Stimulated activated CD4-positive, alpha-beta T cell treated with anti-CD3 and anti-CD28 coated beads, Interleukin-15, amount 100 ng/mL, for 24 hours (primary cell): ENCODE measurements at places on chromosomes 3 and 15.

DNA sequence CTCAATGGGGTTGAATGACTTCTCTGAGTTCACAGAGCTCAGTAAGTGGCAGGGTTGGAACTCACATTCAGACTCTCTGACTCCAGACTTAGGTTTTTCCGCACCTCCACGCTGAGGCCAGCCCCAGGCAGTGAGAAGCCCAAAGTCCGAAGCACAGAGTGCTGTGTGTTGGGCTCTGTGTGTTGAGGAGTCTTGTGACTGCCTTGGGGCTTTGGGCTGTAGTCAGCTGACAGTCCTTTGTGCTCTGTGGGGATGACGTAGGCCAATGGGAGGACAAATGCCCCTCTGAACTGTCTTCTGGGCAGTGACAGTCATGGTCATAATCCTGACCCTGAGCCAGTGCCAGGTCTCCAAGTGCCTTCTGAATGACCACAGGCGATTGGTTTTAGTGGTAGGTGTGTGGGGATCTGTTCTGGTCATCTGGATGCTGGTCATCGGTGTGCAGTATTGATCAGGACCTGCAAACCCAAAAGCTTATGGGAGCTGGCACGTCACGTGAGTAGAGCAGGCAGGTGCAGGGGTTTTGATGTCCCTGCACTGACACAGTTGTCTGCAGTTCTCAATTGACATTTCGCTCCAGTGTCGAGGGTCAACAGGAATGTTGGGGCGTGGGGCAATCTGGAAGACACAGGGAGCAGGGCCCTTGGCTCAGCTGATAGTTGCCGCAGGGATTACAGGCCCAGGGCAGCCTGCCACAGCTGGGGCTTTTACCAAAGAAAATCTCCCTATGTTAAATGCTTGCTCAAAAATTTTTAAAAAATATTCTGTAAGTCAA, 45.3 kb downstream of the CAPN3 start:
- no peak for DNase-seq

DNA sequence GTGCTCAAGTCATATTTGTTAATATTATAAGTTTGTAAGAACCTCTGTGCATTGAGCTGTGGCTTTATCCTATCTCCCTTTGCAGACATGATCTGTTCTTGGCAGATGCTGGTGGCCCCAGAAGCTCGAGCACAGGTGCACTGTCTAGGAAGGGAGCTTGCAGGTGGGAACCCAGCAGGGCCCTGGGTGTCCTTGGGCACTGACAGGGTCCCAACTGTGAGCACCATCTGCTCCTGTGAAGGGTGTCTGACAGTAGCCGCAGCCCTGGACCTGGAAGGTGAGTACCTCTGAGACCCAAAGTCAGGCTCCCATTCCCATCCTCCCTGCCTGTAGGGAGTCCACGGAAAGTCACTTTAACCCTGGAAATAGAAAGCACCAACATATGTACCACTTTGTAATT, 2.4 kb upstream of the REC114 start:
- no peak for DNase-seq

GRCh38 chr15:78007964-78008886, 69.3 kb downstream of the TBC1D2B start:
- DNase-seq: no peak

DNA sequence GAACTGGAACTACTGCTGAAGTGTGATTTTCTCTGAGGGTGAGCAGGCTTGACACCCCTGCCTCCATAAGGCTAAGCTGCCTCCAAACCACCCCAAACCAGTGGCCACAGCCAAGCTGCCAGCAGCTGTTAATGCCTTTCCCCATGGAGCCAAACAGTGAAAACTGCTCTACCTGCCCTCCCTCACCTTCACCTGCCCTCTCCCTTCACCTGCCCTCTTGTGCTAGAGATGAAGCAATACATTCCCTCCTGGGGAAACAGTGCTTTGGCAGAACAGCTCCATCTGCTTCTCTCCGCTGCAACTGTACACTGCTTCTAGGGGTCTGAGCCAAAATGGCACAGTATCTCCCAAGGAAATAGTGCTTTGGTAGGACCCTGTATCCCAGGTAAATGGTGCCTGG, 374.1 kb downstream of the FHIT start:
- no peak for DNase-seq

GRCh38 chr15:61049028-61049427, 180.1 kb downstream of the RORA start:
- DNase-seq: no peak

GRCh38 chr3:160968761-160969160, 136.4 kb downstream of the B3GALNT1 start:
- DNase-seq: no peak

DNA sequence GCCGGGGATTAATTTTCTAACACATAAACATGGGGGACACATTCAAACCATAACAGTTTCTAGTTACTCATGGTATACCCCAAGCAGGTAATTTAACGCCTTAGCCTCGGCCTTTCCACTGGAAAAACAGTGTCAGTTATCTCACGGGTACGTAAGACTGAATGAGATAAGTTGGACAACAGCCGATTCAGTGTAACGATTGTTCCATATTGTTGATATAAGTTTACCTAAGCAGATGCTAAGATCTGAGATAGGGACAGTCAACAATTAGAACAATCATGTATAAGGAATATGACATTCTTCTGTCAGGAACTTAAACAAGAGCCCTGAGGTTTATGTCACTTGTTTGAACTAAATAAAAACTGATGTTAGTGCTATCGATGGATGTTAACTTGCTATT, 130.8 kb downstream of the GHSR start:
- no peak for DNase-seq

DNA sequence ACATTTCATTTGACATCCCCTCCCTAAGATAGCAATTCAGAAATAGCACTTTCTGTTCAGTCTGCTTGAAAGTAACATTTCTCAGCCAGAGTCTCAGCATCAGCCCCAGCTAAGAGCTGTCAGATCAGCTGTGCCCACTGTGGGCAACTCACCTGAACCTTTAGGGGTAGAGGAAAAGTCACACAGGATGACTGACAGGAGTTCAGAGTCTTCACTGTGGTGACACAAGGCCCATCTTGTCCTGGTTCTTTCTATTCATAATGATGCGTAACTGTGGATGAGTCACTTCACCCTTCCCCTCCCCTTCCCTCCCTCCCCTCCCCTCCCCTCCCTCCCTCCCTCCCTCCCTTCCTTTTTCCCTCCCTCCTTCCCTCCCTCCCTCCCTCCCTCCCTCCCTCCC, 96.1 kb upstream of the RASGRP1 start:
- peak; percentile 39 for DNase-seq

GRCh38 chr15:75230551-75231371, 27.4 kb upstream of the GOLGA6C start:
- peak; percentile 1 for DNase-seq

GRCh38 chr15:68340726-68341671, 63.5 kb downstream of the FEM1B start:
- DNase-seq: no peak

DNA sequence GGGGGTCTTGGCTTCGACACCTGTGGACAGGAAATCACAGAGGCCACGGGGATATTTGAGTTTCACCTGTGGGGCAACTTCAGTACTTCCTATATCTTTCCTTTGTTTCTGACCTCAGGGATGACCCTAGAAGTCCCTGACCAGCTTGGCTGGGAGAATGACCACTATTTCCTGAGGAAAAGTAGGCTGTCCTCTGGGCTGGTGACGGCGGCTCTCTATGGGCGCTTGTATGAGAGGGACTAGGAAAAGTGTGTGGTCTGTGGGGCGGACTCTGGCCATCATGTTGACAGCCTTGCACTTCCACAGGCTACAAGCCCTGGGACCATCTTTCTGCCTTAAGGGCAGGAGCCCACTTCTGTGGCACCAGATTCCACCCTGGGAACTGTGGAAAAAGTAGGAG, 43.7 kb downstream of the BTD start:
- no peak for DNase-seq

DNA sequence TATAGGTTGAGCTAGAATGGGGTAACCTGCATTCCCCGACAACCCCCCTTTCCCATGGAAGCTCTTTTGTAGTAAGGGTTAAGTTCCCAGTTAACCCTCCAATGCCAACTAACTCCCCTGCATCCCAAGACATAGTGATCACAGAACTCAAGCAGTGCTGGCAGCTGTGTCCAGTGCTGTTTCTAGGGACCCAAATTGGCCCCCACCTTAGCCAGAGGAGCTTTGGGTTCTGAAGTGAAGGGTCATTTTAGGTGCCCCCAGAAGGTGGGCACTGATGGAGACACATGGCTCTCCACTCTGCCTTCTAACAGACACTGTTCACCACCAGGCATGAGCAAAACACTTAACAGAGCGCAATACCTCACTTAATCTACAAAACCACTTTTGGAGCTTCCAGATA, 7.1 kb downstream of the FBXL22 start:
- no peak for DNase-seq

DNA sequence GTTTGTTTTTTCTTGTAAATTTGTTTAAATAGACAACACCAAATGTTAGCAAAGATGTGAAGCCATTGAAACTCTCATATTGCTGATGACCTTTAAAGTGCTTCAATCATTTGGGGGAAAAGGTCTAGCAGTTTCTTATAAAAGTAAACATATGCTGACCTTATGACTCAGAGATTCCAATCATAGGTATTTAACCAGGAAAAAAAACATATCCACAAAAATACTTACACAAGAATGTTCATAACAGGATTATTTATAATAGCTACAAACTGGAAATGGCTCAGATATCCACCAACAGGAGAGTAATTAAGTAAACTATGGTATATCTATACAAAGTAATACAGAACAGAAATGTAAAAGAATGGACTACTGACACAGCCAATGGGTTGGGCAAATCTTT, 27.1 kb upstream of the RORA start:
- DNase-seq: no peak

DNA sequence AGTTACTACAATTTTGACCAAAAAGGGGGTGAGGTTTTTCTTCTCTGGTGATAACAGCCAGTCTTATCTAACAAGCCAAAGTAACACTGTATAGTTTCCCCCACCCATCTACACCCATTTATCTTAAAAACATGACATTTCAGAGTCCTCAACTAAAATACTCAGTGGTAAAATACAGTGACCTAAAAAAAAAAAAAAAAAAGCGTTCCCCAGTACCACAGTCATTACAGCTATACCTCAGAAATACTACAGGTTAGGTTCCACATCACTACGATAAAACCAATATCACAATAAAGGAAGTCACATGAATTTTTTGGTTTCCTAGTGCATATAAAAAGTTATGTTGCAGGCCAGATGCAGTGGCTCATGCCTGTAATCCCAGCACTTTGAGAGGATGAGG, 13.8 kb downstream of the DENND4A start:
- no peak for DNase-seq

DNA sequence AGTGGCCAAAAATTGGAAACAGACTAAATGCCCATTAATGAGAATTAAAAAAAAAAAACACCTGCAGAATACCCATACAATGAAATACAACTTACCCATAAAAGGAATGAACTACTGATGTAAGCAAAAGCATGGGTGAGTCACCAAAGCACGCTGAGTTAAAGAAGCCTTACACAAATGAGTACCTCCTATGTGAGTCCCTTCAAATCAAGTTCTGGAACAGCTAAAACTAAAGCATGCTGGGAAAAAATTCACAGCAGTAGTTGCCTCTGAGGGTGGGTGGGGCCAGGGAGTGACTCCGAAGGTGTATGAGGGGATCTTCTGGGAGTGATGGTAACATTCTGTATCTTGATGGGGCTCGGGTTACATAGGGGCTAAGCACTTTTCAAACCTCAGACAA, 11.4 kb downstream of the MYO5C start:
- DNase-seq: no peak

DNA sequence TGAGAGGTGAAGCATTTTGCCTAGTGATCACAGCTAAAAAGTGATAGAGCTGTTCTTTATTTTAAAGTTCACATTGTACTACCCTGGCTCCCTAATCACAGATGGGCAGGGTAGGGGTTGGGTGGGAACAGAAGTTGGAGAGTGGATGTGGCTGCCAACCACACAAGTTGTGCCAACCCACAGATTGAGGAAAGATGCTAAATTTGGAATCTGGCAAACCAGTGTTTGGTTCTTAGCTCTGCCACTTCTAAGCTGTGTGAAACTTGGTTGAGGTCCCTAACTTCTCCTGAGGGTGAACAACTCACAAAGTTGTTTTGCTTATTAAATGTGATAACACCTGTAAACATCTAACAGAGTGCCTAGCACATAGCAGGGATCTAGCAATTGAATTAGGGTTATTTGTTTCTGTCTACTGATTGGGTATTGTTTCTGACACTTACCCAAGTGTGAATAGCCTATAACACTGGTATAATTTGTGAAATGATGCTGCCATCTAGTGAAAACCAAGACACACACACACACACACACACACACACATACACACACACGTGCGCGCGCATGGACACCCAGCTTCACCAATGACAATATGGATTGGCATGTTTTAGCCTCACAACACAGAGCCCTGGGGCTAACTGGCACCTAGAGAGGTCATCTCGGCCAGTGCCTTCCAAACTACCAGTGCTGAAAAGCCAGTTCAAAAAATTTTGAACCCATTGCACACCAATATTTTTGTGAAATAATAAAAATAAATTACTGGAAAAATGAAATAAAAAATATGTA, 25.3 kb downstream of the ADGRG7 start:
- DNase-seq: peak; percentile 39

DNA sequence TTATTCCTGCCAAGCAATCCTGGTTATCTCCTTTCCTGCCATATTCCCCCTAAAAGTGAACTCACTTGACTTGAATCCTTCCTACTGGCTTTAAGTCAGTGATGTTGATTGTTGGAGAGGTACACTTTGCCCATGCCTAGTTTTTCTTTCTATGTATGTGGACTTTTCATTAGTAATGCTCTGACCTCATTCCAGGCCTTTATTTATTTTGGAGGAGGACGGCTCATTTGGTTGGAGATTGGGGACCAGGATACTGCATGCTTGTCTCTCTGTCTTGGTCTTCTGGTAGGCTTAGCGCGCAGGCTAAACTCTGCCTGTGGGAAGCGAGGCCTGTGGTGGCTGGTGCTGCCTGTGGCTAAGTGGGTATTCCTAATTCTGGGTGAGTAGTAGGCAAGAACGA, 29.1 kb upstream of the MTMR10 start:
- no peak for DNase-seq

GRCh38 chr15:89760303-89761008, 9.4 kb upstream of the MESP1 start:
- DNase-seq: peak; percentile 80

- no peak for DNase-seq
Observed at GRCh38 chr15:60408463-60408981, 10.7 kb upstream of the ANXA2 start.

DNA sequence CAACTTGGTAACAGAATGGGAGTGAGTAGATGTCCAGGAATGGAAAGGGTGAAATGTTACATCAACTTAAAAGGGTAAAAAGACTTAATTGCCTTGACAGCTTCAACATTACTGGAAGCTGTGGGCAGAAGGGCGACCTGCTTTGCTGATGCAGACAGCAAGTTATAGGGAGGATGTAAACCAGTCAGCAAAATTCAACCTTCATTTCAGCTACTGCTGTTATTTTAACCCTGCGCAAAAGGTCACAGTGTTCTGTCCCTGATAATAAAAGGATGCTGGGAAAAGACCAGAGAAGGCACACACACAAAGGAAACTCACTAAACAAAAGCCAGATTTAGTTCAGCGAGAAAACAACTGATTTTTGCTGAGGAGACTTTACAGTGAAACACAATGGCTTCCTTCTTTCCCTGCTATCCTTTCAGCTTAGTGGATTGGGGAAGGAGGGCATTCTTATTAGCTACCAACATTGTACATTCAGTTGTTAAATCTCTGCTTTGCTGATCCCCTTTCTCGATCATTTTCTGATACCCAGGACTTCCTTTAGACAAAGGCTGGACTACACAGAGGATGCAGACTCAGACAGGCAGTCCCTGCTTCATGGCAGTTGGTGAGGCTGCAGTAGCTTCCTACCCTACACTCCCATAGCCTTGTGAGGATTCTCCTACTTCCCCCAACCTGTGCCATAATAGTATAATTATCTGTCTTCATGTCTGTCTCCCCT, 62.0 kb downstream of the P3H2 start:
- no peak for DNase-seq

- DNase-seq: no peak
Observed at GRCh38 chr3:23728601-23729117, 77.1 kb upstream of the UBE2E1 start.
